ENCODE measurements at places on chromosomes 2 and 18.

GRCh38 chr2:222703886-222704285 is 32.4 kb downstream of the MOGAT1 start:
- no peak for DNase-seq

GRCh38 chr18:69599377-69599776 is 198.7 kb downstream of the DOK6 start:
- DNase-seq: no peak

DNA sequence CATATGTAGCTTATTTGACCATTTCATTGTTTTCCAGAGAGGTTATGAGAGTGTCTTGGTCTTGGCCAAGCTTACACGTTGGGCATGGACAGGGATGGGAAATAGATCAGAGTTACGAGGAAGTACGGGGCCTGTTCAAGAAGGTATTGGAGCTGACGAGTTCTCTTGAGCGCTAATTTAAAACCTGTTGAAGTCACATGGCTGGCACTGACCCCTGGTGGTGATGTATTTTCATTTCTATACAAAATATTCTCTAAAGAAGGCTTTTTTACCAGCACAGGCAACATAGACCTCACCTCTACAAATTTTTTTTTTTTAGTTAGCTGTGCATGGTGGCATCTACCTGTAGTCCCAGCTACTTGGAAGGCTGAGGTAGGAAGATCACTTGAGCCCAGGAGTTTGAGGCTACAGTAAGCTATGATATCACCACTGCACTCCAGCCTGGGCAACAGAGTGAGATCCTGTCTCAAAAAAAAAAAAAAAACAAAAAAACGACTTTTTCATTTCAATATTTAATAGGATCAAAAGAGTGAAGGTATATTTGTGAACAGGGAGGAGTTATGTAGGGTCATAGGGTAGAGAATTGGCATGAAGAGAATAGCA is 19.6 kb downstream of the UGP2 start:
- peak; percentile 48 for DNase-seq

- DNase-seq: no peak
These were observed 70.4 kb downstream of the CWC22 start for GRCh38 chr2:179936654-179937053.

DNA sequence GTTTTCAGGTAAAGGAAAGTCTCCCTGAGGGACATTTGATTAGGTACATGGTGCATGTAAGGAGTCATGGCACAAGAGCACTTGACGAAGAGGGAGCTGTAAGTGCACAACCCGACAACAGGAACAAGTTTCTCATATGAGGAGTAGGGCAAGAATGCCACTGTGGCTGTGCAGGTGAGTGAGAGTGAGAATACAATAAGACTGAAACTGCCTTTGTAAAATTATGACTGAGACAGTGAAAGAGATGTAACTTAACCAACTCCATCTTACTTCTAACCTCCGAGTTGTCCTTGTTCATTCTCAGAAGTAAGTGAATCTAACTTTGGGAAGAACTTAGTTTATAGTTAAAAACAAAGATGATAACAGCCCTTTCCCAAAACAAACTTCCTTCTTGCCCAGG is 1025.8 kb upstream of the CNTNAP5 start:
- no peak for DNase-seq

Measured in midbrain (tissue), 1 donor.